ENCODE measurements at places on chromosomes 12 and 14. TPM values are rescaled to one million over a fixed set of nuclear protein-coding genes. Genes with fewer than 3 reads are reported as not detected.

- no peak for DNase-seq
Measured at GRCh38 chr14:36021591-36022320, 154.8 kb downstream of the PTCSC3 start.

GRCh38 chr12:43104494-43104893 is 447.5 kb downstream of the ADAMTS20 start:
- DNase-seq = peak; percentile 13

Gene L3HYPDH
- 22.3 TPM for total RNA-seq

- no peak for DNase-seq
Measured at GRCh38 chr12:25502118-25502517, 51.0 kb downstream of the LMNTD1 start.

Gene RIMBP2
- not detected for total RNA-seq

- DNase-seq = no peak
Measured at GRCh38 chr12:52149182-52149641, 42.6 kb downstream of the KRT80 start.
